Renal pelvis (tissue), 12 donors: ENCODE measurements at places on chromosomes 7 and 10.

- no peak for DNase-seq
These were observed 63.8 kb downstream of the HBP1 start for GRCh38 chr7:107232568-107233090.

DNA sequence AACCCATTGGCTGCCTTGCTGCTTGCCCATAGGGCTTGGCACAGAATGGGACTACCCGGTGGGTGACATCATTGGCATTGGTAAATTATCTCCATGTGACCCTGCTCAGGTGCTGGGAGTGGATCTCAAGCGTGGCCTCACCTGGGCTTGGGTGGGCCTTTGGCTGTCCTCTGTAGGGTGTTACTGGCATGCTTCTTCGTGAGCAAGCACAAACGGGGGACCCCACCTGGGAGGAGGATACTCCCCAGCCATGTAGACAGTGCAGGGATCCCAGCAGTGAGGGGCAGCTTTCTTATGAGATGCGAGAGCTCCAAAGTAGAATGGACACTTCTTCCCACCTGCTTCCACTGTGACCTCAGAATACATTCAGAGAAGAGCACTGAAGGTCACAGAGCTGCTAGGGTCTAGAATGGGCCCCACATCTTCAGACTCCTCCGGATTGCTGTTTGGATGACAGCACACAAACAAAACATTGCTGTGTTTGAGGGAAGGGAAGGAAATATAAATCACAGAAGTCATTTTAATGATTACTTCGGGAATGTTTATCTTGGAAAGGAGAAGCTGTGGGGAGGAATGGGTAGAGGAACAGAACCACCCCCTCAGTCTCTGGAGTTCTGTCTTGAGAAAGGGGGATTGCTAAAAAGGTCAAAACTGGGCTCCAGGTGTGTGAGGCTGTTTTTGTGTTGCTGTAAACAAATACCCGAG is 75.9 kb downstream of the SH2D4B start:
- peak; percentile 58 for DNase-seq

DNA sequence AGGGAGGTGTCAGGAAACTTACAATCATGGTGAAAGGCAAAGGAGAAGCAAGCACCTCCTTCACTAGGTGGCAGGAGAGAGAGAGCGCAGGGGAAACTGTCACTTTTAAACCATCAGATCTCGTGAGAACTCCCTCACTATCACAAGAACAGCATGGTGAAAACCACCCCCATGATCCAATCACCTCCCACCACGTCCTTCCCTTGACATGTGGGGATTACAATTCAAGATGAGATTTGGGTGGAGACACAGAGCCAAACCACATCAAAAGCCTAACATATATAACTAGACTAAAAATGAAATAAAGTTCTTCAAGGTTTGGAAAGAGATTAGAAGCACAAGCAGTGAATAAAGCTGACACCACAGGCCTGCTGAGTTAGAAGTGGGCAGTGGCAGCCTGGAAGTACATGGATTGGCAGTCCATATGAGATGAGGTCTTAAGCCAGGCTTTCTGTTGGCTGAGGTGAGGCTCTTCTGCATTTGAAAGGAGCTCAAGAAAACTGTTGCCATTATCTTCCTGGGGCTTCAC is 96.4 kb upstream of the MDFIC start:
- DNase-seq: no peak

DNA sequence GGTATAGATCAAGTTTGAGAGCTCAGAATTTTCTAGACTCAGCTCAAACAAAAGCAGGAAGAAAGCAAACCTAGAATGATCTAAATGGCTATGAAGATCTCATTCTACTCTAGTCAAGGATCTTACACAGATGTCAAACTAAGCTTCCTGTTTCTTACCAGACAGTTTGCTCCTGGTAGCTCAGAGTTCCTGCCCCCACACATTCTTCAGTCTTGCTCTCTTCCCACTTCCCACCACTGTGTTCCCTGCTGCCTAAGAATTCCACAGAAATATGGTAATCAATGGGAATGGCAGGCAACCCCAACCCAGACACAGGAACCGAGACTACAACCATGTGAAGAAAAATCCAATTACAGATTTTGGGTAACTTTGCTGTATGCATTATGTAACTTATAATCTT is 133.4 kb upstream of the PTN start:
- no peak for DNase-seq

- DNase-seq: no peak
These were observed 46.4 kb downstream of the TCF7L2 start for GRCh38 chr10:112996462-112996861.

- no peak for DNase-seq
These were observed 366.5 kb upstream of the SEMA3C start for GRCh38 chr7:81285142-81285871.

GRCh38 chr7:35975851-35976454 is 175.1 kb downstream of the SEPTIN7 start:
- DNase-seq: peak; percentile 77

- no peak for DNase-seq
These were observed 174.3 kb upstream of the PITRM1 start for GRCh38 chr10:3346851-3347250.

DNA sequence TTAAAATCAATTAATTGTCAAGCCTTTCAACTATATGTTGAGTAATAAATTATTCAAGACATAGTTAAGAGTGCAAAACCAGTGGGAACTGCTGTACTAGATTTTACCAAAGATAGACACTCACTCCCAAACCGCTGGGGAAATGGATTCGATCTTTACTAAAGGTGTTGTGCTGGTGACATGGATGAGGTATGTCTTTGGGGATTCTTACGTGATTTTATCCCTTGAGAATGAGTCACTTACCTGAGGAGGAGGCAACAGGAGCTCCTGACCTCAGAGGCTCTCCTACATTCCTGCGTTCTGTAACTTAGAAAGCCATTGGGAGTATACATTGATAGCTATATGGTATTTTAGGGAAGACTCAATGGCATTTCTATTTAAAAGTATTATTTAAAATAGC is 165.5 kb downstream of the PKD1L1 start:
- DNase-seq: no peak

GRCh38 chr10:88879534-88880281 is at the start of gene STAMBPL1:
Gene STAMBPL1 (plus strand): TSS chr10:88880245. CDS start chr10:88901709, 21,464 bp downstream.
- peak; percentile 42 for DNase-seq

DNA sequence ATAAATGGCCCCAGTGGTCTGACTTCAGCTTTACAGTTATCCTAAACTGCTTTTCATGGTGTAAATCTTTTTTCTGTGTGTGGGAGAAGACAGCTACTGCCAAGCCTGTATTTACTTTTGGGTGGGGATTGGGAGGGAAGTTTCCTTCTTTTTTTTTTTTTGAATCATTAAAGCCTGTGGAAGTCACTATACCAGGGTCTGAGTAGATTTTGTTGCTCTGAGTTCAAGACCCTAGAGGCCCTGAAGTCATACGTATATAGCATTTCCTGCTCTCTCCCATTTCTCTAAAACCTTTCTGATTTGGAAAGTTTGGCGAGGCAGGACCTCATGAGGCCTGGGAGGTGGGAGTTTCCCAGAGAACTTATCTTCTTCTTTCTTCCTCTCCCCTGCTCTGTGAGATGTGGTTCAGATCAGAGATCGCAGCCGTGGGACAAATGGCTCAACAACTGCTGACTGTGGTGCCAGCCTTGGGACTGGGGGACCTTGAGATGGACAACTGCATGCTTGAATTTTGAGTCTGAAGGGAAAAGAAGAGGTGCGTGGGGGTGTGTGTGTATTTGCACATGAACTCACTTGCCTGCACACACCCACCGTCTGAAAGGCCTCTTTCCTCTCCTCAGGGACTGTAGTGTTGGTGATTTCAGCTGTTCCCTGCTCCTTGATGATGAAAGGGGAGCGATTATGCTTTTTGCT is 18.1 kb downstream of the LRMDA start:
- peak; percentile 54 for DNase-seq

- DNase-seq: no peak
These were observed 124.4 kb upstream of the STK17A start for GRCh38 chr7:43458330-43459018.

- DNase-seq: no peak
These were observed 69.4 kb upstream of the PDLIM1 start for GRCh38 chr10:95360122-95360714.

DNA sequence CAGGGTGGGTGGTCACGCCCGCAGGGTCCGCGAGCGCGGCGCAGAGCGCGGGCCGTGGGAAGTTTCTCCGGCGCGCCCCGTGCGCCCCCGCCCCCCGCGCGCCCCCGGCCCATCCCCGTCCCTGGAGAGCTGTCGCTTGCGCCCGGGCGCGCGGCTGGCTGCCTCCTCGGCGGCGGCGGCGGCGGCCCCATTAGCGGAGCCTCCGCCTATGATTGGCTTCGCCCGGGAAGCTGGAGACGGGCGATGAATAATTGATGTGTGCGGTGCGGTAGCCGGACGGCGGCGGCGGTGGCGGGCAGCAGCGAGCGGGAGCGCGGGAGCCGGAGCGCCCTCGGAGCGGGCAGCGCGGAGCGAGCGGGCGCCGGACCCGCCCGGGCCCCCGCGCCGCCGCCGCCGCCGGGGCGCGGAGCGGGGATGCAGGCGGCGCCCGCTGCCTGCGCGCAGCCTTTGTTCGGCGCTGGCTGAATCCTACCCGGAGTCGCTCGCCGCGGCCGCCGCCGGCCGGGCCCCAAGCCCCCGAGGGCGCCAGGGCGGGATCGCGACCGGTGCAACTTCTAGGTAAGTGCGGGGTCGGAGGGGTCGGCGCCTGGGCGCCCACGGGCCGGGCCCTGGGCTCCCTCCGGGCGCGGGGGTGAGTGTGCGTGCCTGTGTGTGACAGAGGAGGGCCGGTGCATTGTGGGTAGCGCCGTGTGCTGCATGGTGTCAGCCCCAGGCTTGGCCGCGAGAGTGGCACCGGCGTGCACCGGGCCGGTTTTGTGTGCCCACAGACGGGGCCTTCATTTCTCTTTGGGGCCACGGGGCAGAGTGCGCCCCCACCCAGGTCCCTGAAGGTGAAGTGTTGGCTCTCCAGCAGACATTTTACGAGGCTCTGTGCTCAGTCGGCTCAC is 103.8 kb upstream of the PPIF start:
- DNase-seq: peak; percentile 64

DNA sequence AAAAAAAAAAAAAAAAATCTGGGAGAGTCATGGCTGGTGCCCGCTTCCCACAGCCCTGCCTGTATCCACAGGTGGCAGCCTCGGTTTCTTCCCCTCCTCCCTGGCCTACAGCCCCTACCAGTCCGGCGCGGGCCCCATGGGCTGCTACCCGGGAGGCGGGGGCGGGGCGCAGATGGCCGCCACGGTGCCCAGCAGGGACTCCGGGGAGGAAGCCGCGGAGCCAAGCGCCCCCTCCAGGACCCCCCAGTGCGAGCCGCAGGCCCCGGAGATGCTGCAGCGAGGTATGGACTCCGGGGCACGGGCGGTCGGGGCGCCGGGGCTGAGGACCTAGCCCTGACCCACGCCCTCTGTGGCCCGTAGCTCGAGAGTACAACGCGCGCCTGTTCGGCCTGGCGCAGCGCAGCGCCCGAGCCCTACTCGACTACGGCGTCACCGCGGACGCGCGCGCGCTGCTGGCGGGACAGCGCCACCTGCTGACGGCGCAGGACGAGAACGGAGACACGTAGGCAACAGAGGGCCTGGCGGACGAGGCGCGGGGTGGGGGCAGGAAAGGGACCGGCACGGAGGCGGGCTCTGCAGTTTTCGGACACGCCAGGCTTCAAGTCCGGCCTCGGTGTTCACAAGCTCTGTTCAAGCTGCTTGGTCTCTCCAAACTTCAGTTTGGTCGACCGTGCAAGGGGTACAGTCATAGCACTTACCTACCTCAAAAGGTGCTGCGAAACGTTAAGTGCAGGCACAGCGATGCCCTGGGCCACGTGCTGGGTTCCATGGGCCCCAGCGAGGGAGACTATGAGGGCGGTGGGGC is 3.9 kb downstream of the NFKB2 start:
- DNase-seq: peak; percentile 84

- DNase-seq: no peak
These were observed 12.1 kb downstream of the GALNTL5 start for GRCh38 chr7:151968357-151968756.

DNA sequence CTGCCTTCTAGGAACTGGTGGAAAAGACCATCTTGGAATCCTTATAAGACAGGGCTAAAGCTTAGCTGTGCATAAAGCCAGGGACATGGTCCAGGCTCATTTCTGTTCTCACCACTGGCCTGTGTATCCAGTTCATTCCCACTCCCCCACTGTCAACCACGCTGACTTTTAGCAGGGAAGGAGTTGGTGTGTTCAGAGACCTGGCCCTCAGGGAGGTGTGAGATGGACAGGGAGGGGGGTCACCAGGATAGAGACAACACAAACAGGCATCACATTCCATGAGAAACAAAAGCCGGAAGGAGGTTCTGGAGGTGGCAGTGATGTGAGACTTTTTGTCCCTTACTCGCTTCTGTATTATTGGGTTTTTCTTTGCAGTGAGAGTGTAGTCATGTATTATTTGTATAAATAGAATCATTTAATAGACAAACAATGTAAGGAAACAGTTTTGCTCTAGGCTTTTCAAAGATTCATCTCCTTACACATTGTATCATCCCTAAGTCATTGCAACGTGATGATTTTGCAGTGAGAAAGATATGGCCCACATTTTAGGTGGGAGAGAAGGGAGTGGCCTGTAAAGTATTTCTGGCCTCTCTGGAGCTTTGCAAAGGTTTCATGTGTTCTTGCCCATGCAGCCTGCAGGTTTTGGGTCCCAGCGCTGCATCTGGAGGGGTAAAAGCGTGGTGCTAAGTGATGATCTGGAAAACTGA is 52.0 kb downstream of the EEPD1 start:
- peak; percentile 44 for DNase-seq

DNA sequence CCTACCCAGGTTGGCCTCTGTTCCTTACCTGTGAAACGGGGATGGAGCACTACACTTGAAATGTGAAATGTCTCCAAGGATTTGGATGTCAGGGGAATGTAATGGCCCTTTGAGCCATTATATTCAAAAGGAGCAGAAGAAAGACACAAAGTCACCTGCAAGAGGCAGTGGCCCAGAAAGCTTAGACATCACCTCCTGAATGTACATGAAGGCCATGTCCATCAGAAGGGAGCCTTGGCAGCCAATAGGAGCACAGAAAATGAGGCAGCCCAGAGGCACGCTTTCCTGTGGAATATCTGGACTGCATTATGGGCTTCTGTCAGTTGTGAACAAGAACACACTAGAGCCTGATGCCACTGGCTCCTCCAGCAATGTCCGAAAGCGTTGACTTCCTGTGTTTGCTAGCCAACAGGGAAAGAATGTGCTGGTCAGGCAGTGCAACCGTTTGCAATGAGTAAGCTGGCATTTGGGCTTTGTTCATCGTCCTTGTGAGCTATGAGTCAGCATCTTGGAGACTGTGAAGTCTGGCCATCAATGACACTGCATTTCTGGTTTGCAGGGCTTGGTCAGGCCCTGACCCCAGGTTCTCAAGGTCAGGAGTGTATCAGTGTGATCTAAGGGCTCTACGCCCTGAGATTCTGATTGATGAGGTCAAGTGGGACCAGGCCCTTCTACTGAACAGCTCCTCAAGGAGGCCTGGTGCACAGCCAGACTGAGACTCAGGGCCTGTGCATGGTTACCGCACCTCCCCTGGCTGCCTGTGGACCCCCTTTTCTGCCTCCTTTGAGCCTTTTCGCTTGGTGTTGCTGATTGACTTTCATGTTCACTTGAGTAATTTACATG is 222.4 kb downstream of the RPS24 start:
- DNase-seq: no peak

DNA sequence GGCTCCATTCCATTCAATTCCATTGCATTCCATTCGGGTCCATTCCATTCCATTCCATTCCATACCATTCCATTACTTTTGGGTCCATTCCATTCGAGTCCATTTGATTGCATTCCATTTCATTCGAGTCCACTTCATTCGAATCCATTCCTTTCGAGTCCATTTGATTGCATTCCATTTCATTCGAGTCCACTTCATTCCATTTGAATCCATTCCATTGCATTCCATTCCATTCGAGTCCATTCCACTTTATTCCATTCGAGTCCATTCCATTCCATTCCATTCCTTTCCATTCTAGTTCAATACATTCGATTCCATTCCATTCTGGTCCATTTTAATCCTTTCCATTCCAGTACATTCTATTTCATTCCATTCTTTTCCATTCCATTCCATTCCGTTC is 334.0 kb downstream of the ZNF33B start:
- no peak for DNase-seq
